ENCODE measurements at places on chromosomes 7 and 10.

DNA sequence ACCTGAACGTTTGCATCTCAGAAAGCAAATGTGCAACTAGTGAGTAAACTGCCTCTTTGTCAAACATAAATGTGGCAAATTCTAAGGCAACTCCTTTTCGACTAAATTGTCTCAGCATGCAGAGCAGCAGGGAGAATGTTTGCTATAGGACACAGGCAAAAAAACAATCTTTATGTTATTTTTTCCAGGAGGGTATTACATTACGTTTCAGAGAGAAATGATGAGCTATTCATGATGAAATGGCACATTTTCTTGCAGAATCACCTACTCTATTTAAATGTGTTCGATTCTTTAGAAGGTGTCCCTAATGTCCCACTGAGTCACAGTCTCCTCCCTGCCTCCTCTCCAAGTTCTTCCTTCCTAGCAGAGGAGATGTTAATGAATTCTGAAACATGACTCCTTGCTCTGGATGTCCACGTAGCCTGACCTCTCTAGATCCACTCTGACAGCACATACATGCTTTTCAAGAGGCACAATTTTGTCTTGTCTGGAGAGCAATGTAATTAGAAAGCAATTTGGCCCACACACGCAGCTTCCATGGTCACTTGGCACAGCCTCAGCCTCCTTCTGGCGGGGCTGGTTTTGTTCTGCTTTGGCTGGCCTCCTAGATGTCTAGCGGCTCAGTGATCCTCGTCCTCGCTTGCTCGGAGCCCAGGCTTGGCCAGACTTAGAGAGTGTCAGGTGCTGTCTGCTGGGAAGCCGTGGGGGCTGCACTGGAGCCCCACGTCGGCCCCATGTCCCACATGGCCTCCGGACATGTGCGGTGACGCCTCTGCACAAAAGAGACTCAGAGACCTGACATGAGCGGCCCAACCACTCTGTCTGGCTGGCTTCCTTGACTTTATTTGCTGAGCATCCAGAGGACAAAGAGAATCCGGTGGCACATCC is 125.7 kb upstream of the ZNF438 start:
- H3K4me3 ChIP-seq, result no peak overlapping the region
- DNase-seq, result no peak
- H3K27me3 ChIP-seq, result peaks cover 13% of the 10 kb centered on the region
- peaks cover 3% of the 10 kb centered on the region for H3K36me3 ChIP-seq
- no peak overlapping the region for H3K27ac ChIP-seq

- no peaks in the 10 kb centered on the region for H3K27me3 ChIP-seq
- no peak for DNase-seq
- peaks cover 80% of the 10 kb centered on the region for H3K36me3 ChIP-seq
- H3K27ac ChIP-seq, result no peak overlapping the region
- H3K4me3 ChIP-seq, result no peak overlapping the region
- H3K4me1 ChIP-seq, result peaks cover 1% of the 10 kb centered on the region
These were observed 15.8 kb downstream of the GTPBP4 start for GRCh38 chr10:1003884-1004670.

DNA sequence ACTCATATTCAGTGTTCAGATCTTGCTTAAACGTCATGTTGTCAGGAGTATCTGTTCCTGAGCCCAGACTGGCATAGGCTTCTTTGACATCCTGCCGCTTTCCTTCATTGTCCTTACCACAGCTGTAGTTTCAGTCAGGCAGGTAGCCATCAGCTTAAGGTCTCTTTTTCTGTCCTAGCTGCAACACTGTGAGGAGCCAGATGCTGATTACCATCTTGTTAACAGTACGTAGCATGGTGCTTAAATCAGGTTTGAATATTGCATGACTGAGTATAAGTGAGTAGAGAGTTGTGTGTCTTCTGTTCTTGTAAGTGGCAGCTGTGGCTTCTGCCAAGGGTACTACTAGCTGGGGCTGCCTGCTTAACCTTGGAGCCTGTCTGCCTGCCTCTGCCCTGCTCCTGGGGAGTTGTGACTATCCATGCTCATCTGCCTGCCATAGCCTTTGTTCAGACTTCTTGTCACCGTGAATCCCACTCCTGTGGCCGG is 92.6 kb downstream of the MAPK8 start:
- peaks cover 27% of the 10 kb centered on the region for H3K4me1 ChIP-seq
- H3K36me3 ChIP-seq, result peaks cover 2% of the 10 kb centered on the region
- no peaks in the 10 kb centered on the region for H3K27me3 ChIP-seq
- no peak for DNase-seq
- H3K4me3 ChIP-seq, result no peak overlapping the region

DNA sequence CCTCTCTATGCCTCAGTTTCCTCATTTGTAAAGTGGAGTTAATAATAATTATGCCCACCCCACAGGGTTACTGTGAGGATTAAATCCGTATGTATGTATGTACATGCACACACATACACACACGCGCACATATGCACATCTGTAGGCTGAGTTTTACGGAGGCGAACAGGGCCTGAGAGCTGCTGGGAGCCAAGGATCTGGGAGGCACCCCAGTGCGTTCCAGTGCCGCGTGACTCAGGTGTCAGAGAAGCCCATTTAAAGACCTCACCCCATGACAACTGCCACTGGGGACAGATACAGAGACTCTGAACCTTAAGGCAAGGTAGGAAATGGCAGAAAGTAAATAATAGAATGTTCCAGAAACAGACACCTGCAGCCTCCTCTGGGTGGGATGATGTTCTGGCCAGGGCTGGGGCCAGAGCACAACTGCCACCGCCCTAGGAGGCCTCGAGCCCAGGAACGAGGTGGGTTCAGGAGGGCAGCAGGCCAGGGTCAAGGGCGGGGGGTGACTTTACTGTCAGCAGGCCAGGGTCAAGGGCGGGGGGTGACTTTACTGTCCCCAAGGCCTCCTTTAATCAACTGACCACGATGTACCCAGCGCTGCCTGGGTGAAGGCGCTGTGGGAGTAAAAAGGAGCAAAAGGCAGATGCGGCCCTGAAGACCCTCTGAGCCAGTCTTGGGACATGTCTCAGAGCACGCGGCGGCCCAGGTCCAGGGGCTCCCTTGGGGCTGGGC is 54.9 kb downstream of the PRKAG2 start:
- DNase-seq, result no peak
- no peak overlapping the region for H3K27ac ChIP-seq

- no peaks in the 10 kb centered on the region for H3K36me3 ChIP-seq
- no peak overlapping the region for H3K4me3 ChIP-seq
- H3K4me1 ChIP-seq, result no peaks in the 10 kb centered on the region
- H3K27ac ChIP-seq, result no peak overlapping the region
- H3K27me3 ChIP-seq, result peaks cover 4% of the 10 kb centered on the region
These were observed 10.1 kb upstream of the MYL7 start for GRCh38 chr7:44150966-44151941.
